Cerebellar nuclear complex (tissue), 1 donor: ENCODE measurements at places on chromosomes 2 and 18.

DNA sequence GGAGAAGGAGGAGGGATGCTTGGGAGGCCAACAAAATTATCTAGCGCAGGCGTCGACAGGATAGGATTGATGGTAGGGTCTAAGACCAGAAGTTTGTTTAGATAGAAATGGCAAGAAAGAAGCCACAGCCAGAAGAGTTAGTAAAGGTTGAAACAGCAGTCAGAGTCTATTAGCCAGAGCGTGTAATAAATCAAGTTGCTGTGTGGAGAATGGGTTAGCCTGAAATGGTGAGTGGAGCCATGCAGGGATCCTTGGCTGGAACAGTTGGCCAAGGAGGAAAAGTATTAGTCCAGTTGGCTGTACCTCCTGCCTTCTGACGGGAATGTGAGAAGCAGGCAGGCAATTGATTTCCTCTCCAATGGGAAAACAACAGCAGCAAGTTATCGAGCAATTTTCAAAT lies 190.7 kb upstream of the CCDC68 start:
- DNase-seq = no peak

DNA sequence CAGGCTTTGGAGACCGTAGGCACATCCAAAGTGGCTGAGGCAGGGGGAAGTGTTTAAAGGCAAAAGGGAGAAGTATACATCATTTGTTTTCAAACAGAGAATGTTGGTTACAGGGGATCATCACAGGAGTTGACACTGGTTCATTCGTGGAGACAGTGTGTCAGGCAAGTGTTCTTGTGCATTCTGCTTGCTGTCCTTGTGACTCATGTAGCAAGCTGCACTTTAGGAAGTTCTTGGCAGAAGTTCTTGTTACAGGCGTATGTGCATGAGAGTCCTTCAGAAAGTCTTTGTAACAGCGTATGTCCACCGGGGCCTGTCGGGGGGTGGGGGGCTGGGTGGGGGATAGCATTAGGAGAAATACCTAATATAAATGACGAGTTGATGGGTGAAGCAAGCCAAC lies 36.5 kb upstream of the B4GALT6 start:
- DNase-seq = no peak

GRCh38 chr2:168910330-168910729 lies 9.2 kb downstream of the G6PC2 start:
- DNase-seq = no peak

DNA sequence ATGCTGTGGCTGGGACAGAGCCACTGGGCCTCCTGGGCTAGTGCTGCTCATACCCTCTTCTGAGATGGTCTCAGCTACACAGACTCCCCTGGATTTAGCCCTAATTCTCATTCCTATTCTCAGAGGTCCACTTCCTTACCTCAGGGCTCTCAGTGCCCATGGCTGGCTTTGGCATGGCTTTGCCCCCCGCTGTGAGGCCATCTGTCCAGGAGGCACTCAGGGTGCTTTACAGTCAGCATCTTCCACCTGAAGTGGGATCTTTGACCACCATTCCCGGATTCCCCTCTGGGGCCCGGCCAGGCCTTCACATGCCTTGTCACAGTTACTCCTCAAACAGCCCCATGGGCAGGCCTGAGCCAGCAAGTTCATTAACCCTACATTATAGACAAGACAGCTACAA lies 161.8 kb downstream of the CELF4 start:
- DNase-seq = no peak

DNA sequence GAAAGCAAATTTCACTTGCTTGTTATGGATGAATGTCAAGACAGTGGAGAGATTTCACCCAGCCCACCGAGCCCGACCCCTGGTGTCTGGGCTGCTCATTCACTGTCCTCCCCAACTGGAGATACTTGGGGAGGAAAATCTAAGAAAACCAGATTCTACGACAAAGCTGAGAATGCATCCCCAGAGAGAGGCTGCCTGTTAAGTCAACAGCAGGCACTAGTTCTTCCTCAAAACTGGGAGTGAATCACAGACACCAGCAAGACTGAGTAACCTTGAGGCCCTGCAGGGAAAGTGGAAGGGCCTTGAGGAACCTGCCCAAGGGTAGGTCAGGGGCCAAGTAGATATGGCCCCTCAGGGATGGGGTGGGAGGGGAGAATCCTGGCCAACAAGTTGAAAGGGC lies 34.2 kb upstream of the MLPH start:
- DNase-seq = no peak

DNA sequence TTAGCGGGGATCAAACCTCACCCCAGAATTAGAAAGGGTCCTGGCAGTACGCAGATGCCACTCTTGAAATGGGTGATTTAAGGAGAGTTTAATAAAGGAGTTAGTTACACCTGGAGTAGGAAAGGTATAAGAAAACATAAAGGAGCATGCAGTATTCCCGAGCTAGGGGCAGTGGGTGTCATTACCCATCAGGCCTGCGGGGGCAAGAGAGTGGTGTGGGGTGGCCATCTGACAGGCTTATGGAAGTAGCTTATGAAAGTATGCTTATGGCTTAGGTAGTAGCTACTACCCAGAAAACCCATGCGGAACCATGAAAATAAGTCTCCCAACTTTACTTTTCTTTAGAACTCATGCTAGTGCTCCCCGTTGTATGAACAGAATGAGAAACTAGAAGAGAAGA lies 568.9 kb upstream of the ACVR2A start:
- DNase-seq = no peak

GRCh38 chr2:230790981-230791380 lies 73.8 kb upstream of the ITM2C start:
- no peak for DNase-seq
